Stimulated activated memory B cell treated with anti-CD40 and anti-IgM and Interleukin-4, amounts not matched to agents 10 μg/mL and 1 μg/mL and 100 μg/mL, for 72 hours (primary cell): ENCODE measurements at places on chromosomes 5 and 9.

DNA sequence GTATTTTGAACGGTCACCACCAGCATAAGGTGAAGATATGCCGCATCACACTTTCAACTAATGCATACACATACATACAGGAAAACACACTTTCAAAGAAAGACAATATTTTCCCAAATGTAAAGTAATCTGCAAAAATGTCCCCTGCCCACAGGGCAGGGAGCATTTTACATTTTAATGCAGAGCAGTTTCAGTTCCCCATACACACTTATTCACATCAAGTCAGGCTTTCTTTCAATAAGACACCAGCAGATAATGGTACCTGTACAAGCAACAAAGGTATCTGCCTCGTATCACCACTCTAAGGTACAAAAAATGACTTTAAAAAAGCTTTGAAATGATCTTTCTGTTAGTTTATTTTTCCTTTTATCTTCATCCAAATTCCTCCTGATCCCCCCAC lies 247.1 kb upstream of the CCNG1 start:
- ATAC-seq, result no peak

DNA sequence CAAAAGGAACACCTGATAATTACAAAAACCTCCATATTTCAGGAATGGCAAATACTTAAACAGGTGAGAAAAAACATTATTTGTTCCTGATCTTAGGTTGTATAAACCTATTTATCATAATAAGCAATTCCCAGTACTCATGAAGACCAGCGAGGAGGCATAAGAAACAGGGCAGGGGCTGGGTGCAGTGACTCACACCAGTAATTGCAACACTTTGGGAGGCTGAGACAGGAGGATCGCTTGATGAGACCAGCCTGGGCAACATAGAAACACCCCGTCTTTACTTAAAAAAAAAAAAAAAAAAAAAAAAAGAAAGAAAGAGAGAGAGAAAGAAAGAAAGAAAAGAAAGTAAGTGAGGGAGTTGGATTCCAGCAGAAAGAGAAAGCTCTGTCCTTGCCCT lies 21.6 kb downstream of the CCNJL start:
- no peak for ATAC-seq

DNA sequence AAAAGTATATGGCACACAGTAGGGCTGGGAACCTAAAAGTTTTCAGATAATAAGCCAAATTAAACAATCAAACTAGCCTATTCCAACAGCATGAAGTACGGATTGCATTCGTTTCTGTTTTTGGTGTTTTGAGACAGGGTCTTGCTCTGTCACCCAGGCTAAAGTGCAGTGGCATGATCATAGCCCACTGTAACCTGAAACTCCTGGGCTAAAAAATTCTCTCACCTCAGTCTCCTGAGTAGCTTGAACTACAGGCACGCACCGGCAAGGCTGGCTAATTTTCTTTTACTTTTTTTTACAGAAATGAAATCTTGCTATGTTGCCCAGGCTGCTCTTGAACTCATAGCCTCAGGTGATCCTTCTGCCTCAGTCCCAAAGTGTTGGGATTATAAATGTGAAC lies 5.2 kb downstream of the RFX3 start:
- no peak for ATAC-seq

- ATAC-seq, result peak; percentile 62
These were observed 11.4 kb upstream of the ASS1 start for GRCh38 chr9:130433168-130433946.

DNA sequence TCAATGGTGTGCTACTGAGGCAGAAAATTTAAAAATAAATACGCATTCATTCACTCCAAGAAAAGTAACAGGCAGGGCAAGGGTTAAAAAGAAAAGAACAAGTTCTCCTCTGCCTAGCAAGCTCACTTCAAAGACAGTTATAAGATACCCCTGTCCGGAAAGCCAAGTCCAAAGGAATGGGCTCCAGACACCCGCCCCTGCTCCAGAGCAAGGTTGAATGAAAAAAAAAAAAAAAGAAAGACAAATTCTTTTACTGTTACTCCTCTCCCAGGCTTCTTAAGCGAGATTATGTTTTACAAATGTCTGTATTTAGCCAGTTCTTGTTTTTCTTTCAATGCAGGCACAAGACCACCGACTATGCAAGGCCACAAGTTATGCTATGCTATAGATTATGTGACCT lies 9.1 kb upstream of the ANXA2R start:
- ATAC-seq, result no peak

GRCh38 chr9:71986900-71987299 lies 73.5 kb downstream of the C9orf57 start:
- no peak for ATAC-seq

- peak; percentile 29 for ATAC-seq
These were observed 94.9 kb upstream of the TNC start for GRCh38 chr9:115212832-115213231.

DNA sequence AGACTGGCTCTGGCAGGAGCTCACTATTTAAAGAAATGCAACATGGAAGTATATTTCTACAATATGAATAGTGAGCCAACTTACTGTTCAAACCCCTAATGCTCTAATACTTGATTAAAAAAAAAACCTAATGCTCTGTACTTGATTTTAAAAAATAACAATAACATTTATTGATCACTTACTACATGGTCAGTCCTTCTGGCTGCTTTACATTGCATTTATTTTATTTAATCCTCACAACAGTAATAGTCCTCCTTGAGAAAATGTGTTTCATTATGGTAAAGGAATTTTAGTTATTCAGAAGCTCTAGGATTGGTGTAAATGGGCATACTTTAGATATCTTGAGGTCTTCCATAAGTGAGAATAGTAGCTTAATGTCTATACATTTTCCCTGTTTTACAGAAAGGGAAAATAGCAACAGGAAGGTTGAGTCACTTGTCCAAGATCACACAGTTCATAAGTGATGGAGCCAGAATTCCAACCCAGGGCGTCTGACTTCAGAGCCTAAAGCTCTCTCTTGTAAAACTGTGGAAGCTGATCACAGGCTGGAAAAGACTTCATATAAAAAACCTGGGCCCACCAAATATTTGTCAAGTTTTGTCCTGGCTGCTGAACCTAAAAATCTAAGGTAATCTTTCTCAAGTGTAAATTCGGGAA lies 1.0 kb downstream of the STARD4 start:
- ATAC-seq, result no peak

DNA sequence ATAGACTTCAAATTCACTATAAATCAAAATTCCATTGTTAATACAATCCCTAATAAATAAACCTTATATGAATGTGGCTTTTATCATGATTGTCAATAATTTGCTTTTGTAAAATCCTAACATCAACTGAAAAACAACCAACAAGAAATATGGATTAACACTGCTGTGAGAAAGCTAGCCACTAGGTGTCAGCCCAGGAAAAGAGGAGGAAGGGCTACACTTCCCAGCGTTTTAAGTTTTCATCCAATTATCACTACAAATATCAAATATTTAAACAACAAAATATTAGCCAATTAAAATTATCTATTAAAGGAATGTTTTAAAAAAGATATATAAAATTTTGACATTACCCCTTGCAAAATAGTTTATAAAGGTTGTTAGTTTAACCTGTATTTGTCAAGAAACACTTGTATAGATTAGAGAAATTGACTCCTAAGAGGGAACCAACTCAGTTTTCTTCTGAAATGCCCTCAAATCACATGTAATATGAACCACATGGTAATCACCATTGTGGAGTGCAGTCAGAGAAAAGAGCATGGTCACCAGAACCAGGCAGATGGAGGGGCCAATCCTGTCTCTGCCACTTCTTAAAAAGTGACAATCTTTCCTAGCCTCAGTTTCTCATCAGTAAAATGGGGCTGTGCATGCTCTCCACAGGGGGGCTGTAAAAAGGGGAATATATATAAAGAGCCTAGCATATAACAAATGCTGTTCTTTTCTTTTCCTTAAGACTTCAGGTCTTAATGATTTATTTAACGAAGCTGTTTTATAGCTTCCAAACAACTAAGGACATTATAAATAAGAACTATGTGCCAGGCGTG lies 188.2 kb downstream of the CRB2 start:
- ATAC-seq, result no peak

DNA sequence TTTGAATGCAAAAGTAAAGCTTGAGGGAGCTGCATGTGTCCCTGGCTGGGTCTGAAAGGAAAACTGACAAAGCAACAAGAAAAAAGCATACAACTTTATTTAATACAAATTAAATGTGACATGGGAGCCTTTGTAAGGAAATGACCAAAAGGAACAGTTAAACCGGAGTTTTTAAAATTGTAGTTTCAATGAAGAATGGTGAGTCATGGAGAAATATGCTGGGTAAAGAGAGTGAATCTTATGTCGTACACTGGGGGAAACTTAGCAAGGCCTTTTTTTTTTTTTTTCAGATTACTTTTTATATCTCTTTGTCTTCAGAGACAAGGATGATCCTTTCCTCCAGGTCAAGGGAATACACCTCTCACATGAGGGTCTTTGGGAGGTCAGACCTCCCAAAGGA lies 50.1 kb upstream of the FBXL17 start:
- ATAC-seq, result no peak

- ATAC-seq, result no peak
These were observed 261.2 kb upstream of the FAM174A start for GRCh38 chr5:100273846-100274580.

DNA sequence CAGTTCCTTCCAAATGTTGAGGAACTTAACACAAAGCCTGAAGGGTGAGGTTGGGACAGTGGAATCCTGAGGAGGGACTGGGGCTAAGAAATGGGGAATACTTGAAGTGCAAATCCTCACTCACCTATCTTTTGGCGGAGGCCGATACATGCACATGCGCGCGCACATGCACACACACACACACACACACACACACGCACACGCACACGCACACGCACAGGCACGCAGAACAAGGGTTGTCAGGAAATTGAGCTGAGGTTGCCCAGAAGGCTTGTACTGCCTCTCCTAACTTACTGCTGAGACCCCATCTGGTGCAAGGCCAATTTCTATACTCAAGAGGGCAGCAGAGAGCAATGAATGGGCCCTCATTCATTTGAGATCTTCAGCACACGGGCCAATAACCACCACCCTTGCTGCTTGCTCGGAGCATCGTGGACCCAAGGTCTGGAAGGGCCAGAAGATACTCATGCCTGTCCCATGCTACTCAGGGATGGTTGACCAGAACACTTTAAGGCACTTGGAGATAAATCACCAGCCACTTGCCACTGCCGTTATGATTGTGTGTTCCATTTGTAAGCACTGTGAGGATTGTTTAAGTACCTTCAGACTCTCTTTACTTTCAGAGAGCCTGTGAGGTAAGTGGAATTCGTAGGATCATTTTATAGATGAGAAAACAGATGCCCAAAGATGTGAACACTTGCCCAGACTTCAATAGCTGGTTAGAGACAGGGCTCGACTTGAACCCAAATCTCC lies 21.5 kb downstream of the BTF3 start:
- peak; percentile 93 for ATAC-seq

DNA sequence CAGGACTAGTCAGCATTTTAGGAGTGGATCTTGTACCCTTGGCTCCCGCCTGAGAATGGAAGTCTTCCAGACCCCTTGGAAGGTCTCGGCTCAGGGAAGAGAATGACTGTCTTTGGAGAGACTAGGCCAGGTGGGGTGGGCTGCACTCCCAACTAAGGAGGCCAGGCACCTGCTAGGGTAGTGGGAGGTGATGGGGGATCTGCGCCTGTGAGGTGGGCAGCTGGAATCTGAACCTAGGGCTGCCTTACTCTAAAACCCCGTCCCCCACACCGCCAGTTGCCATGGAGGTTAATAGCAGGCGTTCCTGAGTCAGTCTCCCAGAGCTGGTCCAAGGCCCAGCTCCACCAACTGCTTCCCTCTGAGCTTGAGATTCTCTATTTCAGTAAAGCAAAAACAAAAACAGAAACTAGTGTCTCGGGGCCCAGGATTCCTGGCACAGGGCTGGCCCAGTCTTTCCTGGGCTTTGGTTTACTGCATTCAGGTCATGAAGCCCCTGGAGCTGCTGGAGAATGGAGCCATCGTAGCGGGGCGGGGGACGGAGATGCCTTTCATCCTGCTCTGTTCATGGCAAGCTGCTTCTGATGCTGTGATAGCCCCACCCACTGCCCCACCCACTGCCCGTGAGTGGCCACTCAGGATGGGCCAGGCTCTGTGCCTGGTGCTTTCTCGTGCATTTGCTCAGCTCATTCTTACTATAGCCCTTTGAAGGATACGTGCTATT lies 57.5 kb downstream of the DAB2IP start:
- ATAC-seq, result no peak

DNA sequence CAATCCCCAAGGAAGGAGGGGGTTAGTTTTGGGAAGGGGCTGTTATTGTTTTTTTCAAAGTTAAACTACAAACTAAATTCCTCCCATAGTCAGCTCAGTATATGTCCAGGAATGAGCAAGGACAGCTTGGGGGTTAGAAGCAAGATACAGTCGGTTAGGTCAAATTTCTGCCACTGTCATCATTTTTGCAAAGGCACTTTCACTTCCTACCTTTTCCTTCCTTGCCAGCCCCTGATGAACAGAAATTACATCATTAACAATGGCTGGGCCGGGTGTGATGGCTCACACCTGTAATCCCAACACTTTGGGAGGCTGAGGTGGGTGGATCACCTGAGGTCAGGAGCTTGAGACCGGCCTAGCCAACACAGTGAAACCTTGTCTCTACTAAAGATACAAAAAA lies 51.5 kb upstream of the HRH2 start:
- ATAC-seq, result no peak

- no peak for ATAC-seq
These were observed 157.0 kb upstream of the PPP1R2B start for GRCh38 chr5:156693113-156693512.

DNA sequence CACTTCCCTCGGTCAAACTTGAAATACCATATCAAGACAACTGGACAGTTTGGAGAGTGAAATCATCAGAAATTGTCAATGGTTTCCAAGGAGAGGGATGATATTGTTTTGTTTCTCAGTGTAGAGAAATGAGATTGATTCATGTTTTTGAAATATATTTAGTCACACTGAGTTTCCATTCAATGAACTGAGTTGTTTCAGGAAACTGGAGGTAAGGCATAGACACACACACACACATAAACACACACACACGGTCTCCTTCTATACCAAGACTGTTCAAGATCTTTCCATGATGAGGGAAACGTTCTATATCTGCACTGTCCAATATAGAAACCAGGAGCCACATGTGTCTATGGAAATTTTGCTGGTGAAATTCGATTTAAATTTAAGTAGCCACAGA lies 182.8 kb downstream of the PTTG1 start:
- ATAC-seq, result no peak
